ENCODE measurements at places on chromosomes 1 and 21.

DNA sequence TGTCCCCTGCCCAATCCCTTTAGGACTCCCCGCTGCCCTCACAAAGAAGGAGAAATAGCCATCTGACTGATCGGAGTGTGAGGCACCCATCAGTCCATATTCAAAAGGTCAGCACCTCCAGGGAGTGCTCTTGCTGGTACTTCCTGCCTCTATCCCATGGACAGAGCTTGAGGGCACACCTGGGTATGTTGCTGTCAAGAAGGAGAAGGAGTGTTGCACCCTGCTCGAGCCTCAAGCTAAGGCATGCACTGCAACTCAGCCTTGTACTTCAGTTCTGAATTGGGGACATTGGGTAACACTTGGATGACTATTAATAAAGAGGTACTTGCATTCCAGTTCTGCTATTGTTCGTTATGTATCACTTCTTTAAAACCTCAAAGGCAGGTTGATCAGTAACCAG lies 190.3 kb upstream of the ZC3H12A start:
- no peak for DNase-seq

DNA sequence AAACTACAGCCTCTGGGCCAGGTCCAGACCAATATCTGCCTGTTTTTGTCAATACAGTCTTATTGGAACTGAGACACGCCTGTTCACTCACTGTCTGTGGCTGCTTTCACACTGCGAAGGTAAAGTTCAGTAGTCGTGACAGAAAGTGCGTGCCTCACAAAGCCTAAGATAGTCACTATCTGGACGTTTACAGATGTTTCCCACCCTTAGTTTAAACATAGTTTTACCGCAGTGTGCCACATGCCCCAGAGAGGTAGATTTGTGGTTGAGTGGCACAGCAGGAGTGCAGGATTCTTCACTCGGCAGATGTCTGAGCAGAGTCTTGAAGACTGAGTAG lies 61.9 kb downstream of the NFASC start:
- DNase-seq, result no peak

DNA sequence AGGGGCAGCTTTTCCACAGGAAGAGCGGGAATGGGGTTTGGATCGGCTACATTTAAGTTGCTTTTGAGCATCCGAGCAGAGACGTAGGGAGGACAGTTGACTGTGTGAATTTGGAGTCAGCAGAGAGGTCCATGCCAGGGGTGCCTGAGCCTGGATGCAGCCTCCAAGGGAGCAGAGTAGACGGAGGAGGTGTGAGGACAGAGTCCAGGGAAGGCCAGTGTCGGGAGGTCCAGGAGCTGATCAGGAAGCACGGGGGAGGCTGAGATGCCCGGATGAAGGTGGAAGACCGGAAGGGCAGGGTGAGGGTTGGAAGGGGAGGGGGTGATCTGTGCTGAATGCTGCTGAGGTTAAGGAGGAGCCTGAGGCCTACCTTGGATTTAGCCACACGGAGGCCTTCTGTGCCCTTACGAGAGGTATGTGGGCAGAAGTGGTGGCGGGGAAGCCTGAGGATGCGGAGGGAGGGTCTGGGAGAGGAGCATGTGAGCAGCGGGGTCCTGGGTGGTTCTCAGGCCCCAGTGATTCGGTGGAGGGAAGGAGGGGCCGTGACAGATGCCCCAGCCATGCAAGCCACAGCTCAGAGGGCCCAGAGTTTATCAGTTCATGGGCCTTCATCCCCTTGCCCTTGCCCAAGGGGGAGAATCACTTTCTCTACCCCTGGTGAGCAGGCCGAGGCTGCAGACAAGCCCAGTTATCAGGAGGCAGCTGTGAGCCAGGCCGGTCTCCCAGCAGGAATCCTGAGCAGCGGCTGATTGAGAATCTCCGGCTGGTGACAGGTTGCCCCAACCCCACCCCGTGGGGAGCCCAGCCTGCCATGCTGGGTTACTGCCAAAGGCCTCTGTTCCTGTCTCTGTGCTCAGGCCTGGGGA lies 54.0 kb upstream of the ACTL8 start:
- no peak for DNase-seq

- no peak for DNase-seq
Measured at GRCh38 chr1:80565406-80565805, 1235.3 kb upstream of the ADGRL2 start.

GRCh38 chr1:224707843-224708725 lies 92.0 kb downstream of the CNIH3 start:
- no peak for DNase-seq

- no peak for DNase-seq
Measured at GRCh38 chr1:147162093-147162492, 10.2 kb downstream of the PRKAB2 start.

- DNase-seq, result no peak
Measured at GRCh38 chr1:89844241-89844807, 23.5 kb downstream of the LRRC8D start.

GRCh38 chr21:46124083-46124925 lies 26.4 kb downstream of the COL6A2 start:
- no peak for DNase-seq

DNA sequence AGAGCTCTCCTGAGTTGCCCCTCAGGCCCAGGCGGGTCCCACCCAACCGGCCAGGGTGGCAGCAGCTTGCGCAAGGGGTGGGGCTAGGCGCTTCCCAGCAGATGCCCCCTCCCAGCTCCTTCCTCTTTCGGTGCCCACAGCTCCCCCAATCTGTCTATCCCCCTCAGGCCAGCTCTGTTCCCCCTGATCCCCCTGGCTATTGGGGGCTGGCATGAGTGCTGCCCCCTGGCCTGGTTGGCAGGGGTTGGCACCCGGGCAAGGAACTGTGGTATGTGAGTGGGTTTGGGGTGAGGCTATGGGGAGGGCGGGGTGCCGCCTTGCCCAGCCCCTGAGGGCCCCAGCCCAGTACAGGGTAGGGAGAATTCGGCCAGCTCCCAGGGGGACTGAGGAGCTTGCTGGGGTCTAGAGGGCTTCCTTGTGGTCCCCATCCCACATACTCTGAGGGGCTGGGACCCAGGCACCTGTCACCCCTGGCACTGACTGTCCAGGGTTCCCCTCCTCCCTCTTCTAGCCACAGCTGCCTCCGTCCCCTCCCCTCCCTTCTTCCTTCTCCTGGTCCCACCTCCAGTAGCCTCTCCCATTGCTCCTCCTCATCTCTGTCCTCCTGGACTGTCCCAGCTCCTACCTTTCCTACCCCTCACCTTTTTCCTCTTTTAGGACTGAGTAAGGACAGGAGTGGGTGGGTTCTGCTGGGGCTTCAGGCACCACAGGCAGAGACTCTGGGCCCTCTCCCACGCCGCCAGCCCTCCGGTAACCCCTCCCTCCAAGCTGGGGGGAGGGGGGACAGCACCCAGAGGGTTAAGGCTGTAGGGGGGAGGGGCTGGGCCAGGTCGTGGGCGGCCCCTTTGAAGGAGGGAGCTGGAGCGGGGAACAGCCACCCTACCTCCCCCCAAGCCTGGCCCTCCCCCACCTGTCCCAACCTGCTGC lies 5.7 kb downstream of the ZBTB7B start:
- DNase-seq, result no peak

GRCh38 chr1:212669600-212669999 lies 30.0 kb downstream of the BATF3 start:
- no peak for DNase-seq

DNA sequence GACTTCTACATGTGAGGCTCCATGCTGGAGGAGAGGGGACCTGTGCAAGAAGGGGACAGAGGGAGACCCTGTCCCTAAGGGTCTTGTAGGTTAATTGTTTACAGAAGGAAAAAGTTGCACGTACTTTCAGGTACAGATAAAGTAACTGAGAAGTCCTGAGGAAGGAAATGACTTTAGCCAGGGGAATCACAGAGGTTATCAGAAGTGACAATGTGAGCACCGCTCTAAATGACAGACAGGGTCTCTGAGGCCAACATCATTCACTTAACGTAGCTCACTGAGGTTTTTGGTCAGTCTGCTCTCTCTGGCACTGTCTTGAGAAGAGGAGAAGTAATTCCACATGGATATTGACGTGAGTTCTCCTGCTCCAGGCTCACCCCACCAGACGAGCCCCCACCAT lies 12.0 kb downstream of the TAF5L start:
- no peak for DNase-seq

DNA sequence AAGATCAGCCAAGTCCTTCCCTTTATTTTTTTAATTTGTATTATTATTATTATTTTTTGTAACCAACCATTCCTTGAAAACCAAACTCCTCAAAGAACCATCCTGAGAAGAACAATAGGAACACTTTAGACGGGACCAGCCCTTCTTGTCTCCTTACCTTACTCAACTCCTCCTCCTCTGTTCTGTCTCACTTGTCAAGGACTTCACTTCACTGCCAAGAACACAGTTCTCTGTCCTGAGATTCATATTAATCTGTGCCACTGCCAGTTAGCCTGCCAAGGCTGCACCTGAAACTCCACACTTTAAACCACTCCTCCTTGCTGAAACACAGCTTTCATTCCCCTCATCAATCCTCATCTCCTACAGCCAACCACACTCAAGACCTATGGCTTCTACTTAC lies 73.8 kb upstream of the ATP1A1 start:
- no peak for DNase-seq

DNA sequence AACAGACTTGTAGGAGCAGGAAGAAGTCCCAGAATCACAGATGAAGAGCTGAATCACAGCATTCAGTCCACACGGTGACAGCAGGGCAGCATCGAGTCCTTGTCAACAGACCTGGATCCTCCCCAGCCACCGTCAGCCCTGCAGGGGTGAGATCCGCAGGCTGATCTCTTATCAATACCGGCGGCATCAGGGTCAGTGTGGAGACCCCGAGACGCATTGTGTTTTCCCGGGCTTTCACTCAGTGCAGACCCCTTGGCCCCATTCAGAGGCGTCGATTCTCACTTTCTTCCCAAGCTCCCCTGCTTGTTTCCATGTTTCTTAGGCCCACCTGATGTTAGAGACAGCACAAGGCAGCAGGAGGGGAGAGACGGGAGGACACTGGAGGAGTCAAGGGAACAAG lies 609.6 kb downstream of the PTPRU start:
- DNase-seq, result no peak

DNA sequence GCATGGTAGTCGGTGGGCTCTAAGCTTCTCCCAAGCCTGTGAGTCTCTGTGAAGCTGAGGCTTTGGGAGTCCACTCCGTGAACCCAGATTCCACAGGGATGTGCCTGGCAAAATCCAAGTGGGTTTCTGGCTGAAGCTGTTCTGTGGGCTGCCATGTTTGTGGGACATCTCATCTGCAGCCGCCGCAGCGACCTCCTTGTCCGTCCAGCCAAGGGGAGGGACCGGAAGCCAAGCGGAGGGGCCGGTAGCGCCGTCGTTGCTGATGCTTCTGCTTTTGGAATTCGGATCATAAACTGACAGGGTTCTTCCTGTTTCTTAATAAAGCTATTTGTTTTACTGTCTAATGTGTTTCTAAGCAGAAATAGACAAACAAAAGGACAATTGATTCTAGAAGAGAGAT lies 13.3 kb downstream of the KIF26B start:
- no peak for DNase-seq

DNA sequence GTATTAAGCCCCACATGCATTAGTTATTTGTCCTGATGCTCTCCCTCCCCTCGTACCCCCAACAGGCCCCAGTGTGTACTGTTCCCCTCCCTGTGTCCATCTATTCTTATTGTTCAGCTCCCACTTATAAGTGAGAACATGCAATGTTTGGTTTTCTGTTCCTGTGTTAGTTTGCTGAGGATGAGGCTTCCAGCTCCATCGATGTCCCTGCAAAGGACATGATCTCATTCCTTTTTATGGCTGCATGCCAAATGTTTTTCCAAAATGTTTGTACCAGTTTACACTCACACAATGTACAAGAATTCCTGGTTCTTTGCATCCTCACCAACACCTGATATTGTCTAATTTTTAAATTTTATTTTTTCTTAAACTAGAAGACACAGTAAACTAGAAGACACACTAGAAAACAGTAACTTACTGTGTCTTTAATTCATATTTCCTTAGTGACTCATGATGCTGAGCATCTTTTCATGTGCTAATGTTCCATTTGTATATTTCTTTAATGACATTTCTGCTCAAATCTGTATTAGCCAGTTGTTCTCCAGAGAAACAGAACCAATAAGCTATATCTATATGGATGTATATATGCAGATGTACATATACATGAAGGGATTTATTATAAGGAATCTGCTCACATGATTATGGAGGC lies 19.4 kb upstream of the USP1 start:
- no peak for DNase-seq

DNA sequence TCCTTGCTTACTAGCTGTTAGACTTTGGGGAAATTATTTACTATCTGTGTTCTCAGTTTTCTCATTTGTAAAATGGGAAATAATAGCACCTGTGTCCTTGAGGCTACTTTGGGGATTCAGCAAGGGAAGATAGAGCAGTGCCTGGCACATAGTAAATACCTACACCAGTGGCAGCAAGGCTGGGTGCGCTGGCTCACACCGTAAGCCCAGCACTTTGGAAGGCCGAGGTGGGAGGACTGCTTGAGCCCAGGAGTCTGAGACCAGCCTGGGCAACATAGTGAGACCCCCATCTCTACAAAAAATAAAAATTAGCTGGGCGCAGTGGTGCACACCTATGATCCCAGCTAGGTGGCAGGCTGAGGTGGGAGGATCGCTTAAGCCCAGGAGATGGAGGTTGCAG lies 8.6 kb upstream of the CENPS start:
- DNase-seq, result no peak

- no peak for DNase-seq
Measured at GRCh38 chr21:38433471-38433870, 64.8 kb downstream of the ERG start.

- no peak for DNase-seq
Measured at GRCh38 chr1:115183721-115184259, 94.5 kb upstream of the TSPAN2 start.

GRCh38 chr1:206540044-206540780 lies 32.9 kb downstream of the RASSF5 start:
- DNase-seq, result no peak

Data from Panc1 (cell line).